ENCODE measurements at places on chromosomes 6 and 20.

DNA sequence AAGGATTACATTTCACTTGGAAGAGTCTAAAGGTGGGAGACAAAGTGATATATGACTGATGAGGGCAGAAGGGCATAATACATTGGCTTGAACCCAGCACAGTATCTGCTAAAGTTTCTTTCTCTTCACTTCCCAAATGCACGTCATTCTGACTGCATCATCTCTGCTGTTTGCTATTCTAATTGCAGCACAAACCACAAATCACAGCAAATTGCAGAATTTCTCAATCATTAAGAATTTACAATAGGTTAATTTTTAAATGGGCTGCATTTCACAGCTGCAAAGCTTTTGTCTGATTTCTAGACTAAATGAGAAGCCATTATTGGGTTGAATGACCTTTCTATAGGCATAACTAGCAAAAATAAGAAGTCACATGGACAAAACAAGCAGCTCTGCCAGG, 337.0 kb downstream of the RNGTT start:
- no peak for DNase-seq

- DNase-seq: no peak
Observed at GRCh38 chr6:4890627-4891026, 113.2 kb downstream of the RPP40 start.

- DNase-seq: no peak
Observed at GRCh38 chr6:74603322-74604076, 602.4 kb downstream of the COL12A1 start.

- DNase-seq: no peak
Observed at GRCh38 chr6:84282550-84282949, 55.1 kb upstream of the CEP162 start.

- DNase-seq: no peak
Observed at GRCh38 chr6:15763364-15763763, 100.5 kb upstream of the DTNBP1 start.

- DNase-seq: no peak
Observed at GRCh38 chr20:59632541-59633113, 28.3 kb downstream of the PHACTR3 start.

DNA sequence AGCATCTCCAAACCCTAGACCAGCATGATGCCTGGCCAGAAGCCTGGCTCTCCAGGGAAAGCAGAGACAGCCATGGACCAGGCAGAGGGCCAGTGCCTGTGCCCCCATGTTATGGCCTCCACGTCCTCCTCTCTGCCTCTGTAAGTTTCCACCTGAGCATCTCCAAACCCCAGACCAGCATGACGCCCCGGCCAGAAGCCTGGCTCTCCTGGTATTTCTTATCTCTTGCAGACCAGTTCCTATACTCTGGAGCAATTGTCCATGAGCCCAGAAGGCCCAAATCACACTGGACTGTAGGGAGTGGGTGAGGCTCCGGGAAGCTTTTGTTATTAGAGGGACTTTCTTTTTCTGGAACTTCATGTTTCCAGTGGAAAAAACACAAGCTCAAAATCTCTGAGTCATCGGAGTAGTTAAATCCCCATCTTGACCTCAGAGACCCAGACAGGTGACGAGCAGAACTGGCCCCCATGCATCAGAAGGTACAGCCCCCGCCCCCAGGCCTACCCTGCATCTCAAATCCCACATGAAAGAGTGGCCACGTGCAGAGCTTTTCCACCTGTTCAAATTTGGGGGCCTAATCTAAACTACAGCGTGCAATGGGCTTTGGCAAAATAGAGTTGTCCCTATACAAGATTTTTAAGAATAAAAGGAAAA, 110.2 kb upstream of the FOXQ1 start:
- no peak for DNase-seq

Measured in heart right ventricle (tissue), 16 donors.